Vagina (tissue), 2 donors: ENCODE measurements at places on chromosomes 6 and 20. TPM values are rescaled to one million over a fixed set of nuclear protein-coding genes. Genes with fewer than 3 reads are reported as not detected.

- H3K27me3 ChIP-seq, result no peaks in the 10 kb centered on the region
- H3K36me3 ChIP-seq, result no peaks in the 10 kb centered on the region
- H3K4me3 ChIP-seq, result no peak overlapping the region
- DNase-seq, result peak; percentile 89
- H3K27ac ChIP-seq, result no peak overlapping the region
Measured at GRCh38 chr20:59010995-59011873, 4.2 kb upstream of the CTSZ start.

GRCh38 chr6:138272533-138273315 lies 54.4 kb upstream of the PBOV1 start:
- H3K4me1 ChIP-seq, result no peaks in the 10 kb centered on the region
- no peak for DNase-seq
- H3K36me3 ChIP-seq, result no peaks in the 10 kb centered on the region
- H3K27ac ChIP-seq, result no peak overlapping the region
- H3K4me3 ChIP-seq, result no peak overlapping the region

DNA sequence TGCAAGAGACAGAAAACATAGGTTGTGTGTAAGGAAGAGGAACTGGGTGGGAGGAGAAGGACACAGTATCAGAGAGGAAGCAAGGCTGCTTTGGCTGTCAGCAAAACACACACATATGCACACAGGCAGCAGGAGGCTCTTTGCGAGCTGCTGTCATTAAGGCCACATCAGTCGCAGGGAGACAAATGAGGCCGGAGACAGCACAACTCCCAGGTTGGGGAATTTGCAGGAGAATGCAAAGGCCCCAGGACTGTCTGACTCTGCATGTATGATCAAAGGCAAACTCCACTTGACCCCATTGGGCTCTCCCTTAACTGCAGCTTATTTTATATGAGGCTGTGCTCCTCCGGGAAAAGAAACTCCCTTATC lies 35.3 kb downstream of the METTL24 start:
- H3K4me3 ChIP-seq, result no peak overlapping the region
- DNase-seq, result no peak
- no peaks in the 10 kb centered on the region for H3K27me3 ChIP-seq
- peaks cover 43% of the 10 kb centered on the region for H3K4me1 ChIP-seq

DNA sequence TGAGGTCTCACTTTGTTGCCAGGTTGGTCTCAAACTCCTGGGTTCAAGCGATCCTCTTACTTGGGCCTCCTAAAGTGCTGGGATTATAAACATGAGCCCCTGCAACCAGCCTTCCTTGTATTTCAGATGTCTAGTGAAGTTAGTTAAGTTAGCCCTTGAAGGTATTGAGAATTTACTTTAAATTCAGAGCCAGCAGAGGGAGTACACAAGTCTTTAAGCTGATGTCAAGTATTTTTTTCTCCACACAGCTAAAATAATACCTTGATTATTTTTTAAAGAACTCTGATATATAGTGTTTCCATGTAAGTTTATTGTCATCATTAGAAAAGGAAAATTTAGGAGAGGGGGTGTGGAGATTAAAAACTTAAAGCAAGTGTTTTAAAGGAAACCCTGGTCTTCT lies 9.8 kb downstream of the FOXO3 start:
- no peaks in the 10 kb centered on the region for H3K36me3 ChIP-seq
- no peak for DNase-seq
- no peaks in the 10 kb centered on the region for H3K27me3 ChIP-seq
- peaks cover 96% of the 10 kb centered on the region for H3K4me1 ChIP-seq

GRCh38 chr6:155272353-155273232 lies 8.8 kb downstream of the CLDN20 start:
- peak overlapping the region; percentile 7 for H3K27ac ChIP-seq
- peaks cover 28% of the 10 kb centered on the region for H3K4me1 ChIP-seq
- DNase-seq, result no peak

DNA sequence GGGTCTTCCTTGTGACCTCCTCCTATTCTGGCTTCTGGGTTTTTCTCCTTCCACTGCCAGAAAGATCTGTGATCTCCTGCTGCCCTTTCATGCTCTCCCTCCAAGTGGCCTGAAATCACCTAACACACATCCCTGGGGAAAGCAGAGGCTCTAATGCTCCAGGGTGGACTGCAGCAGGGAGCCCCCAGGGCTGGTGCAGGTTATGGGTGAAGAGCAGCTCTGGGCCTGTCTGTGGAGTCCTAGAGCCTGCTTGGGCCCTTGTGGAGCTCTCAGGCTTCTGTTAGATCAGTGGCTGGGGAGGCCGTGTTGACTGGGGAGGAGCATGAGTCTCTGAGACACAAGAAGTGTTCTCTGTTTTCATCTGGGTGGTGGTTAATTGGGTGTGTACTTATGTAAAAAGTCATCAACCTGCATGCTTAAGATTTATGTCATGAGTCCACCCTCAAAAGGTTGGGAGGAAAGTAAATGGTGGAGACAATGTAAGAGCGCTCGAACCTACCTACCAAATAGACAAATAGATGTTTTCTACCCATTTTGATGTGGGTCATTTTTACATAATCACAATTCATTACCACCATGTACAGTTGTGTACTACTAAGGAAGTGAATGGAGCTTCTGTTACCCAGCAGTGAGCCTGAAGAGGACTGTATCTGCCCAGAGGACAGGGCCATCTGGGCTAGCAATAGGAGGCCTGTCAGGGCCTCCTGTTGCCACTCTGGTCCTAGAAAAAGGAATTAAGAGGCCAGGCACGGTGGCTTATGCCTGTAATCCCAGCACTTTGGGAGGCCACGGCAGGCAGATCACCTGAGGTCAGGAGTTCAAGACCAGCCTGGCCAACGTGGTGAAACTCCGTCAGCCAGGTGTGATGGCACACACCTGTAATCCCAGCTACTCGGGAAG lies 32.0 kb upstream of the RNF8 start:
- no peaks in the 10 kb centered on the region for H3K27me3 ChIP-seq
- H3K36me3 ChIP-seq, result no peaks in the 10 kb centered on the region
- no peak overlapping the region for H3K4me3 ChIP-seq

- H3K27ac ChIP-seq, result no peak overlapping the region
- no peaks in the 10 kb centered on the region for H3K4me1 ChIP-seq
- H3K27me3 ChIP-seq, result no peaks in the 10 kb centered on the region
- H3K4me3 ChIP-seq, result no peak overlapping the region
Measured at GRCh38 chr6:50141100-50141499, 91.4 kb upstream of the DEFB112 start.

DNA sequence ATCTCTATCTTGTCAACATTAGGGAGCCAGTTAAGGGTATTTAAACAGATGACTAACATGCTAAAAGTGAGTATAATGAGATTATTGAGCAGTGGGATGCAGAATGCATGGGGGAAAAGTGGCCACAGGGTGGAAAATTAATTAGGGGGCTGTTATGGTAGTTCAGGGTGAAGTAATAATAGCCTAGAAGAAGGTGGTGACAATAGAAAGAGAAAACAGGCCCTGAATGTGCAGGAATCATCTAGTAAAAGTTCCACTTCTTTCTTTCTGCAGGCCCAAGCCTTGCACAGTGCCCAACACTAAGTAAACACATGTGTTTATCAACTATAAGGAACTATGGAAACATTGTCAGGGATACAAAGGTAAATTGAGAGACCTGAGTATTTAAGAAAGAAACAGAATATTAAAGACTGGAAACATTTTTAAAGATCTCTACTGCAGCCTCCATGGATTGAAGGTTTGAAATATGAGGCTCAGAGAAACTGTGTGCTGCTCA lies 7.1 kb upstream of the MYB start:
- no peaks in the 10 kb centered on the region for H3K4me1 ChIP-seq
- no peak for DNase-seq
- H3K36me3 ChIP-seq, result no peaks in the 10 kb centered on the region
- H3K4me3 ChIP-seq, result no peak overlapping the region
- H3K27me3 ChIP-seq, result no peaks in the 10 kb centered on the region
- no peak overlapping the region for H3K27ac ChIP-seq

DNA sequence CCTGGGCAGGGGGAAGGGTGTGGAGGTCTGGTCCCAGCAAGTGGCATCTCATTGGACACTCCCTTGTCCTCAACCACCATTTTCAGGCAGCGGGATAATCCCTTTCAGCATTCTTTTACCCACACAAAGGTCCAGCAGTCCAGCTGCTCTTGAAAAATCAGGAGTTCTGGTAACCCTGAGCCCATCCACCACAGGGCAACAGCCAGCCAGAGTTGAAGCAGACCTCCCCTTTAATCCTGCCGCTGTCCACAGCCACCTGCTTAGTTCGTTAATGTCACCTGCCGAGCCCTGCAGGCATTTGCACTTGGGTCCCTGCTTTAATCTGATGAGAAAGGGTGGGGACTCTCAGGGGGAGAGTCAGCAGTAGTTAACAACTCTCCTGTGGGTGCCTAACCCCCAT lies 11.1 kb downstream of the TMEM74B start:
- H3K4me1 ChIP-seq, result no peaks in the 10 kb centered on the region
- DNase-seq, result no peak
- no peaks in the 10 kb centered on the region for H3K27me3 ChIP-seq
- H3K36me3 ChIP-seq, result peaks cover 28% of the 10 kb centered on the region

The PSMB9 gene
- total RNA-seq, result 19.6 TPM

DNA sequence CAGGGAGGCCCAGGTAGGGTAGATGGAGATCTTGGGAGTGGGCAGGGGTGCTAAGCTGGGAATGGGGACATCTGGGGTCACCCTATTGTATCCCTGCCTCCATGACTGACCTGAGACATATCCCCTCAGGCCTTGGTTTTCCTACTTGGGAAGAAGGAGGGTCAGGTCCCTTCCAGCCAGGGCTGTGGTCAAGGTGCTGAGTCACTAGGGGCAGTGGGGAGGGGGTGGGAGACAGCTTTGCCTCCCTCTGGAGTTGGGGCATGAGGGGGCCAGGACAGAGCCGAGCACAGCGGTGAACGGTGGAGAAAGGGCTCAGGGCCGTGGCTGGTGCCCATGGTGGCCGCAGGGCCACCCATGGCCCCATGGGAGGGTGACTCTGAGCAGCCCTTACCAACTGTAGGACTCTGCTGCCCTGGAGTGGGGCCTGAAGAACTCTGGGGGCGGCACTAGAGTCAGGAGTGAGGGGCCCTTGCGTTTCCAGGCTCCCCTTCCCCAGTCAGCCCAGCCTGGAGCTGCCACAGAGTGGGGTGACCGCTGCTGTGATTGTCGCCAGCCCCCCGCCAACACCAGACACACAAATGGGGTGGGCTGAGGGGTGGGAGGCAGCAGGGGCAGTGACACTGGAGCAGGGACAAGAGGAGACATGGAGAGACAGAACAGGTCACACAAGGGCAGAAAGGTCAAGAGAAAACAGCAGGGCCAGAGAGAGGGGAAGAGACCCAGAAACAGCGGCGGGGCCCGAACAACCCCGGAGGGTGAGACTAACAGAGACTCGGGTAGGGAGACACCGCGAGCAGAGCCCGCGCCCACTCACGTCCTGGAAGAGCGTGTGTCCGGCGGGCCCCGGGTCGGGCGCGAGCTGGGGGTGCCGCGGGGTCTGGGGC lies 576 bp downstream of the NECAB3 start:
- no peak for DNase-seq
- no peaks in the 10 kb centered on the region for H3K36me3 ChIP-seq
- H3K4me3 ChIP-seq, result peak overlapping the region; percentile 63

The SOBP gene
- 13.3 TPM for total RNA-seq

The THBS2 gene
- 86.4 TPM for total RNA-seq

DNA sequence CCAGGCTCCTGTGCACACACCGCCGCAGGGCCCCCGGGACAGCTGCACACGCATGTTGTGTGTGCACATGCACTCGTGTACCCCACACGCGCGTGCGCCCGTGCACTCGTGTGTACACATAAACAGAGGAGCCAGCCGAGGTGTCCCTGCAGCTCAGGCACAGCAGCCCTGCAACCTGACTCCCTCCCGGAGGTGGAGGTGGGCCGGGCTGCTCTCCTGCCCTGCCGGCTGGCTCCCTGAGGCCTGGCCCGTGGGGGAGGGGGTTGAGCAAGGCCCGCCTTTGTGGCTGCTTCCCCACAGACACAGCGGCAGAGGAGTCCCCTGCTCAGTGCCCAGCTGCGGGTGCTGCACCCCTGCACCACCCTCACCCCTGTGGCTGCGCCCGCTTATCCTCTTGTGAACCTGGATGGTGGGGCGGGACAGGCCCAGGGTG lies 624 bp downstream of the RBBP8NL start:
- no peak overlapping the region for H3K27ac ChIP-seq
- no peak for DNase-seq
- no peaks in the 10 kb centered on the region for H3K27me3 ChIP-seq

DNA sequence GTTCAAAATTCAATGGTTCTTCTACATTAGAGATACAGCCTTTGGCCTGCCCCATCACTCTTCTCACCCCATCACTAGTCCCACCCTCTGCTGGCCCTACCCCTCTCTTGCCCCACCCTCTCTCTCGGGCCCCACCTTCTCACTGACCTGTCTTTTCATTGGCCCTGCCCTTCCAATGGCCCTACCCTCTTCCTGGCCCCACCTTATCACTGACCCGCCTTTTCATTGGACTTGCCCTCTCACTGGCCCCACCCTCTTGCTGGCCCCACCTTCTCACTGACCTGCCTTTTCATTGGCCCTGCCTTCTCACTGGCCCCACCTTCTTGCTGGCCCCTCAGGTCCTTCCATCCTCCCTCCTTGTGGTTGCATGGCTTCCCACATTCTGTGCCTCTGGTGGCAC lies 107.2 kb upstream of the PLEKHG1 start:
- H3K27ac ChIP-seq, result no peak overlapping the region
- H3K4me3 ChIP-seq, result no peak overlapping the region
- no peaks in the 10 kb centered on the region for H3K36me3 ChIP-seq
- no peaks in the 10 kb centered on the region for H3K27me3 ChIP-seq

The OPRM1 gene
- 0.98 TPM for total RNA-seq

- H3K4me3 ChIP-seq, result no peak overlapping the region
- H3K27me3 ChIP-seq, result no peaks in the 10 kb centered on the region
- H3K4me1 ChIP-seq, result peaks cover 18% of the 10 kb centered on the region
- H3K27ac ChIP-seq, result no peak overlapping the region
Measured at GRCh38 chr6:21375151-21376116, 218.1 kb upstream of the SOX4 start.

DNA sequence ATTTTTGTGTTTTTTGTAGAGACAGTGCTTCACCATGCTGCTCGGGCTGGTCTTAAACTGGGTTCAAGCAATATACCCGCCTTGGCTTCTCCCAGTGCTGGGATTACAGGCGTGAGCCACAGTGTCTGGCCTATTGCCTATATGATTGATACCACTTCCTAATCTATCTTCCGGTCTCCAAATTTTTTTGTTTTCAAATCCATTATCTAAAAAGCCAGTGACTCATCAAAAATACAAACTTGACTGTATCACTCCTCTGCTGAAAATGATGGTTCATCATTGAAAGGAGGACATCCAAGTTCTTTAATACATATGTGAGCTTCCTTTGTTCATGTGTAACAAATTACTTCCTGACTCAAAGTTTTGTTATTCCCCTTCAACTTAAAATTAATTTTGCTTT lies 35.5 kb downstream of the FAM8A1 start:
- no peak overlapping the region for H3K4me3 ChIP-seq
- H3K27me3 ChIP-seq, result no peaks in the 10 kb centered on the region
- peaks cover 50% of the 10 kb centered on the region for H3K36me3 ChIP-seq
- H3K27ac ChIP-seq, result no peak overlapping the region
- DNase-seq, result no peak
- no peaks in the 10 kb centered on the region for H3K4me1 ChIP-seq
